ENCODE measurements at places on chromosomes 1 and 21.

DNA sequence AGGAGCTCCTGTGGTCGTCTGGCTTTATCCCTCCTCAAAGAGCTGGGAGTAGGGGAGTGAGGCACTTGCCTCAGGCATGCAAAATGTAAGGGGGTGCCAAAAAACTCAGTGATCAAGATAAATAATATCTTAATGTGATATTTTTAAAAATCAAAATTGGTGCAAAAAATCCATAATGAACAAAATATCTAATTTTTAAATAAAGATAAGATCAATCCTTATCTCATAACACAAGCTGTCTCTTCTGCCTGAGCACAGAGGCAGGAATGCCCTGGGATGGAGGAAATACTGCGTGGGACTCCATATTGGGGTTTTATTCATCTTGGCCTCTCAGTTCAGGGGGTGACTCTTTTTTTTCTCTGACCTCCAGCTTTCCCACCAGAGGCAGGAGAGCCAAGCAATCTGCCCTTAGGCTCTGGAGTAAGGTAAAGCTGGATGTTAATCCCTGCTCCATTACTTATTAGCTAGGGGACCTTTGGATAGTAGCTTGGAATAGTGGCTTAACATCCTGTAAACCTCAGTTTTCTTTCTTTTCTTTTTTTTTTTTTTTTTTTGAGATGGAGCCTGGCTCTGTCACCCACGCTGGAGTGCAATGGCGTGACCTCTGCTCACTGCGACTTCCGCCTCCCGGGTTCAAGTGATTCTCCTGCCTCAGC lies 77.3 kb upstream of the NFASC start:
- no peak for DNase-seq

DNA sequence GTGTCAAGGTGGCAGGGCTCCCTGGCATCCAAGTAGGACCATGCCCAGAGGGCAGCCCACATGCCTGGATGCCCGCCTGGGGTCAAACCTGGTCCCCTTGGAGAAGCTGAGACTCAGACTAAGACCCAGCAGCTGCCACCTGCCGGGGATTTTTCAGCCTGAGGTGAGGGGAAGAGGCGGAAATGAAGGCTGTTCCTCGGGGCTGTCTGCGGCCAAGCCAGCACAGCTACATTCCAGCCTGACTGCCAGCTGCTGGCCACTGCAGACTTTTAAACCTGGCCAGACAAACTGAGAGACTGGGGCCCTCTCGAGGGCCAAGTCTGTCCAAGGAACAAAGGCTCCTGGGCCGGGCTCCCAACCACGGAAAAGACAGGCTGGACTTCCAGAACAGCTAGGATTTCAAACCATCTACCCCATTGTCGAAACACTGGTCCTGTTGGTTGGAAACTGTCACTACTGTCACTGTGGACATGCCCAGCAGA lies 21.9 kb upstream of the PLEKHG5 start:
- no peak for DNase-seq

- DNase-seq, result no peak
These were observed 35.1 kb upstream of the OLIG2 start for GRCh38 chr21:32990666-32991065.

GRCh38 chr1:184906761-184907160 lies 67.5 kb downstream of the NIBAN1 start:
- no peak for DNase-seq

DNA sequence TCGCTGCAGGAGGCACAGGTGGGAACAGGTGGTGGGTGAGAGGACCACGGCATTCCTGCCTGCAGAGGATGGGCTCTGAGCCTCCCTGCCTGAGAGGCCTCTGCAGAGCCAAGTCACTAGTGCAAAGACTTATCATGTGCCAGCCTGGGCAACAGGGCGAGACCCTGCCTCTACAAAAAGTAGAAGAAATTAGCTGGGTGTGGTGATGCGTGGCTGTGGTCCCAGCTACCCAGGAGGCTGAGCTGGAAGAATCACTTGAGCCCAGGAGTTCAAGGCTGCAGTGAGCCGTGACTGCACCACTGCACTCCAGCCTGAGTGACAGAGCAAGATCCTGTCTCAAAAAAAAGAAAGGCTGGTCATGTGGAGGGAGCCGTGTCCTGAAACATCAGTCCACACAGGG lies 46.4 kb downstream of the PKNOX1 start:
- no peak for DNase-seq

- no peak for DNase-seq
These were observed 608.3 kb upstream of the ZP4 start for GRCh38 chr1:238499021-238499420.

GRCh38 chr1:54241364-54241763 lies 41.4 kb downstream of the MRPL37 start:
- no peak for DNase-seq

- DNase-seq, result no peak
These were observed 75.1 kb upstream of the NRIP1 start for GRCh38 chr21:15139898-15140297.

GRCh38 chr1:101453844-101454243 lies 217.0 kb downstream of the S1PR1 start:
- no peak for DNase-seq

- no peak for DNase-seq
These were observed 109.1 kb downstream of the HHAT start for GRCh38 chr1:210437781-210438180.

DNA sequence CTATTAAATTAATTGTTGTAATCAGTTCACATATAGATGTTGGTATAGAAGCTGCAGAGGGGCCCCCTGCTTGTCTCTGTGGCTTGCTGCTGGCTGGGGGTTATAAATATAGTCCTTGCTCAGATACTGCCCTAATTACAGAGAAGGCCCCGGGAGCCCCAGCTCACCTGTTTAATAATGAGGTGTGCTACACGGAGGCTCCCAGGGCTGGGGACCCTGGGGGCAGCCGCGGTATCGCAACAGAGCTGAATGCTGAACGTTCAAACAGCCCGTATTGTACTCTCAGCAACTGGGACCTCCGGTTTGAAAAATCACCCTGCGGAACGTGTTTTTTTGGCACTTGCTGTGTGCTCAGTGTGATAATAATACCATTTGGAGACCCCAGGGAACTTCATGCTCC lies 309.3 kb downstream of the CAMTA1 start:
- no peak for DNase-seq

DNA sequence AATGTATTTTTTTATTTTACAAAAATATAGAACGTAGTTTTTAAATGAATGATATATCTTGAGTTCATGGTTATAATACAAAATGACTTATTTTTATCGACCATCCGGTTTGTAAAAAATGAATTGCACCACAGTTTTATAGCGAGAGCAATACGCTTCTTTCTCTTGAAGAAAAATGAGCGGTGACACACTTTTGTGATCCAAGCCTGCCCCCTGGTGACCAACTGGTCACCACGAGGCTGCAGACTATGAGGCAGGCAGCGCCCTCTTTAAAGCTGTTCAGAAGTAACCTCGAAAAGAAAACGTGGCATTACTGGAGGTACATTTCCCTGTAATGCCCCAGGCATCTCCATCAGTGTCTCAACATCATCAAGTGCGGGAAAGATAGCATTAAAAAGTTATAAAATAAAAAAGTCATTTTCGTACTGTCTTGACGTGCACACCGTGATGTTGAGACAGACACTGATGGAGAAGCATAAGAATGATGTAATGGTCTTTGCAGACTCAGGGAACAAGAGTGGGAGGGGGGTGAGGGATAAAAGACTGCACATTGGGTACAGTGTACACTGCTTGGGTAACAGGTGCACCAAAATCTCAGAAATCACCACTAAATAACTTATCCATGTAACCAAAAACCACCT lies 734.2 kb upstream of the ADAMTS5 start:
- peak; percentile 89 for DNase-seq

GRCh38 chr21:33151941-33152731 lies 77.6 kb upstream of the IFNAR2 start:
- DNase-seq, result no peak

DNA sequence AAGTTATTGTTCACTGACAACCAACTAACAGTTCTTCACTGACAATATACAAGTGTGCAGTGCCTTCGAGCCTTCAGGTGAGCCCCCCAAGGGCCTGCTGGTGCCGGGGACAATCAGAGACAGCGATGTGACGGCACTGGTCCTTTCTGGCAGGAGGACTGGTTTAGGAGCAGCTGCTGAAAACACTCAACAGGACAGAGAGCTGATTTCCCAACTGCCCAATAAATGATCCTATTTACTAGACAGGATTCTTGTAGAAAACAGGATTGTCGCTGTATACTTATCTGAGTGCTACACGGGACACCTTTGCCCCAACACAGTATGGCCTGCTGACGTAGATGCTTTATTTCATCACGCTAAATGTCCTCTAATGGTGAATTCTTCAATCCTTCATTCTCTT lies 65.4 kb downstream of the TP53BP2 start:
- DNase-seq, result no peak

DNA sequence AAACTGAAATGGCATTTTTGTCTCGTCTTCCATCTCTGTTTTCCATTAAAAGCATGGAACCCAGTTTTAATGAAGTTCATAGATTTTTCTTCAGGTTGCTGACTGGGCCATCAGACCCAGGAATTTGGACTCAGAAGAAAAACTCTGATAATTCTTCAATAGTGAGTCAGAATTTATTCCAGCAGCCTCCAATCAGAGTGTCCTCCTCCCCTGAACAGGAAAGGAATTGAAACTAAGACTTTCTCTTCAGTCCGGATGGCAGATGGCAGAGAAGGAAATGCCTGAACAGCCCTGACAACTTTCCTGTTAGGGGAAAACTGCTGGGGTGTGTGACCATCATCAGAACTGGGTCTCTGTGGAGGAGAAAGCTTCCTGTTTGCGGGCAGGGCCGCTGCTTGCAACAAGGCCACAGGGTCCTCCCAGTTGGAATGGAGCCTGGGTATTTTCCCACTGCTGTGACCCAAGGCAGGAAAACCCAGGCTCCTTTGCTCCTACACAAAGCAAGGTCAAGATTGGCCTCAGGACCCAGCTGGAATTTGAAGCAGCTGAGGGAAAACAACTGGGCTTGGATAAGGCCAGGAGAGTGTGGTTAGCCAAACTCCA lies 20.7 kb downstream of the CD34 start:
- peak; percentile 86 for DNase-seq

- no peak for DNase-seq
These were observed 1.1 kb upstream of the CSF1 start for GRCh38 chr1:109909561-109909960.

- no peak for DNase-seq
These were observed 61.5 kb downstream of the KIF1B start for GRCh38 chr1:10271869-10272268.

DNA sequence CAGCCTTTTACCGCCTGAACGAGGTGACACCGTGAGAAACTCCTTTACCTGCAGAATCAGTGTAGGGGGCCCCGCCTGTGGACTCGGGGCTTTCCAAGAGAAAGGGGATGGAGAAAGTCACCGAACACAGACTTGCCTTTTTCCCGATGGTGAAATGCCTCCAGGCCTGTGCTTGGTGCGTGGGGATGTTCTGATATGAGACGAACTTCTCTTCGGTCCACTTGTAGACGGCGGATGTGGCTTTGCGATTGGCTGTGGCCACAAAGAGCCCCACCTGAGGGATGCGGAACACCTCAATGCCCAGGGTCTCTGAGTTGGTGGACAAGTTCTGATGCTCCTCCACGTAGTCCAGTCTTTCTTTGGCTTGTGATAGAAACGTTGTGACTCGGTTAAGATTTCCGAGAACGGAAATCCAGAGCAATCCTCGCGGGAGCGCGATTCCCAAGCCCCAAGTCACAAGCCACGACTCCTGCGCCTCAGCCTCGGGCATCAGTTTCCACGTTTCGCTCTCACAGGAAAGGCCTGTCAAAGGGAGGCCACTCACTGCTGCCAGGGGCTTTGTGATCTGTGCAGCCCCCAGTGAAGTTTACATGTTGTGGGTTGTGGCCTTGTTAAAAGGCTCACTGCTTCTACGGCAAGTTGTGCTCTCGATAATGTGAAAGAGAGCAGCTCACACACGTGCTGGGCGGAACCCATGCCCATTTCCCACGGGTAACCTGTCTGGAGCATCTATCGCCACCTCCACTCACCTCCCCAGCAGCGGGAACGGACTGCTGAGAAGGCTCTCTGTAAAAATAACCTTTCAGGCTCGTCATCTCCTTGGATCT lies 12.6 kb downstream of the KRTAP10-1 start:
- DNase-seq, result peak; percentile 12

DNA sequence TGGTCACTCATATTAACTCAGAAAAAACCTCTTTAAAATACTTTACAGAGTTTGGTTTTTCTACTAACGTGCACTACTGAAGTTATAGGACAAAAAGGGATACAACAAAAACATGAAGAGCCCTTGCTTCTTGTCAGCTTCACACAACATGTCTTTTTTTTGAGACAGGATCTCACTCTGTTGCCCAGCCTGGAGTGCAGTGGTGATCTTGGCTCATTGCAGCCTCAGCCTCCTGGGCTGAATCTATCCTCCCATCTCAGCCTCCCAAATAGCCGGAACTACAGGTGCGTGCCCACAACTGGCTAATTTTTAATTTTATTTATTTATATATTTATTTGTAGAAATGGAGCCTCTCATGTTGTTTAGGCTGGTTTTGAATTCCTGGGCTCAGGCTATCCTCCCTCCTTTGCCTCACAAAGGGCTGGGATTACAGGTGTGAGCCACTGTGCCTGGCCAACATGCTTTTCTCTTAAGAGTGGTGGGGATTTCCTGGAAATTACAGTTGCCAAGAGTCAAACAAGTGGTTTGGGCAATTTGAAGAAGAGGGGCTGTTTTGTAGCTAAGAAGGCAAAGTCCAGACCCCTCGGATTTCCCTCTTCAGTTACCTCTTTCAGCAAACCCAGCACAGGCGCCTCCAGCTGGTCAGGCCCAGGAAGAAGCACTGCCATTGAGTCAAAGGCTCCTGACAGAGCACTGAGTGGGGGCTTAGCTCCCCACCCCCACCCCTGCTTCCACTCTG lies 6.4 kb upstream of the SMPDL3B start:
- no peak for DNase-seq

GRCh38 chr21:14706712-14707510 lies 160.8 kb upstream of the SAMSN1 start:
- DNase-seq, result no peak

- no peak for DNase-seq
These were observed 1105.9 kb downstream of the AMY1C start for GRCh38 chr1:104855550-104855949.

DNA sequence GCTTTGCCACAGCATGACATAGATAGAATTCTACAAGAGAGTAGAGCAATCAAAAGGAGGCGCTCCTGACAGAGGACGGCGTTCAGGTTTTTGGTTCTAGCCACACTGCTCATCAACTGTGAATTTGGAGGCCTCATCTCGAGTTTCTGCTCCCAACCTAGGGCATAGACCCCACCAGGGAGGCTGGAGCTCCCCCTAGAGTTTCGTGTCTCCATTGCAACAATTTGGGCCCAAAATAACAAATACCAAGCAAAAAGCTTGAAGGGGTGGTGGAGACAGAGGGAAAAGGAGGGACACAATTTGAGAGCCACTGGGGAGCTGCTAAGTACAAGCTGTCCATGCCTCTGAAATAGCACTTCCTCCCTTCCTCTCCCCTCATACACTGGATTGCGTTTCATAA lies 297.0 kb downstream of the GPATCH2 start:
- DNase-seq, result no peak

GRCh38 chr1:246632281-246633168 lies 66.3 kb downstream of the CNST start:
- no peak for DNase-seq

- no peak for DNase-seq
These were observed 13.3 kb downstream of the APCS start for GRCh38 chr1:159600894-159601293.

GRCh38 chr1:232249339-232249738 lies 380.6 kb downstream of the SIPA1L2 start:
- DNase-seq, result no peak
